ENCODE measurements at places on chromosomes 4 and X. TPM values are rescaled to one million over a fixed set of nuclear protein-coding genes. Genes with fewer than 3 reads are reported as not detected.

The SH3RF1 gene
- 19.9 TPM for total RNA-seq

The ASB5 gene
- not detected for total RNA-seq

The CXCL6 gene
- not detected for total RNA-seq

The TLL1 gene
- 0.50 TPM for total RNA-seq

The PCDH18 gene
- 0.21 TPM for total RNA-seq

The HTN1 gene
- not detected for total RNA-seq

The GPR173 gene
- total RNA-seq, result 0.07 TPM
